ENCODE measurements at places on chromosomes 13 and 19.

DNA sequence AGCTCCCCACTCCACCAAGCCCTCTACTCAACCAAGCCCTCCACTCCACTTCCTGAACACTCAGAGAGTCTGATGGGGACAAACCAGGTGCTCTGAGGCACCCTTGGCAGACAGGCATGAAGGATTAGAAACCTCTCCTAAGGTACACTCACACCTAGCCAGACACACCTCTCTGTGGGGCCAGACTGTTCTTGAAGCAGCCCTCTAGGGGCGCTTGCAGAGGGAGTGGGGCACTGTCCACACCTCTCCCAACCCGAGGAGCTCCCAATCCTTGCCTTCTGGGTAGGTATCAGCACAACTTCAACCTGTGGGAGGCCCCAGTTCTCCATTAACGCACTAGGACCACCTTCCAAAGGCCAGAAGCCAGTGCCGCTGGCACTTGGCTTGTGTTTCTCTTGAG is 108.7 kb upstream of the VSTM2B start:
- no peak for DNase-seq

- no peak for DNase-seq
Measured at GRCh38 chr13:28392428-28392827, 102.5 kb downstream of the FLT1 start.

DNA sequence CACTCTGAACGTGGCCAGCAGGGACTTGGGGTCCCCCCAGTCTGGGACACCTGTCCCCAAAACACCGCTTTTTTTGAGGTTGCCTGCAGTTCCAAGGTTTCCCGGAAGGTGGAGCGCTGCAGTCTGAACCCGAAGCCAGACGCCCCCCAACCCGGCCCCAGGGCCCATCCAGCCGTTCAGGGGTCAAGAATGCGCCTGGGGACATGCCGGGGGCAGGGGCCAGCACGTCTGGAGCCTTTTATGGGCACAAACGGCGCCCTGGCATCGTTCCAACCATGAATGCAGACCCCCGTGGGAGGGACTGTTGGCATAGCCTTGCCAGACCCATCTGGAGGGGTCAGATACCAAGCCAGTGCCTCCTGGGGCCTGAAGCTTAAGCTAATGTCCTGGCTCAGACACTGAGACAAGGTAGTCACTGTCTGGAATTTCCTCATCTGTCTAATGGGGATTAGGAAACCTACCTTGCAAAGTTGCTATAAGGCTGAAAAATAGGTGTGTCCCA is 6.9 kb downstream of the S1PR5 start:
- DNase-seq = no peak

DNA sequence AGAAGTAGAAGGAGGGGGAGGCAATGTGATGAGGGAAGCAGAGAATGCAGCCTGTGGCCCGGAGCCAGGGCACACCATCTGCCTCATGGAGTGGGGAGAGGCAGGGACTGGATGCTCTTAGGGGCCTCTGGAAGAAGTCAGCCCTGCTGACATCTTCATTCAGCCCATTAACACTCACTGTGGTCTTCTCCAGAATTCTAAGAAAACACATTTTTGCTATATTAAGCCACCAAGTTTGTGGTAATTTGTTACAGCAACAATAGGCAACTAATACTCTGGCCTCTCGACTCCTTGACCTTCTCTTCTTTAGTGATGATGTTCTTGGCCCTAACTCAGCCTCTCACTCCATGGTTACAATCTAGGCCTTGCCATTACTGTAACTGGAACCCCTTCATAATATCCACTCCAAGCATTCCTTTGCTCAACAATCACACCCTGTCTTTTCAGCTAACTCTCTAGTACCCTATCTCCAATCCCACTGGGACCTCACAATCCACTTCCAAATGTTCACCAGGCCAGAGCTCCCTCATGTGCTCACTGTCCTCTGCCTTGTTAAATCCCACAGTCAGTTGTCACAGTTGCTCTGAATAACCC is 98.5 kb downstream of the MIPEP start:
- DNase-seq = no peak

- no peak for DNase-seq
Measured at GRCh38 chr13:86098511-86098910, 299.3 kb upstream of the SLITRK6 start.

DNA sequence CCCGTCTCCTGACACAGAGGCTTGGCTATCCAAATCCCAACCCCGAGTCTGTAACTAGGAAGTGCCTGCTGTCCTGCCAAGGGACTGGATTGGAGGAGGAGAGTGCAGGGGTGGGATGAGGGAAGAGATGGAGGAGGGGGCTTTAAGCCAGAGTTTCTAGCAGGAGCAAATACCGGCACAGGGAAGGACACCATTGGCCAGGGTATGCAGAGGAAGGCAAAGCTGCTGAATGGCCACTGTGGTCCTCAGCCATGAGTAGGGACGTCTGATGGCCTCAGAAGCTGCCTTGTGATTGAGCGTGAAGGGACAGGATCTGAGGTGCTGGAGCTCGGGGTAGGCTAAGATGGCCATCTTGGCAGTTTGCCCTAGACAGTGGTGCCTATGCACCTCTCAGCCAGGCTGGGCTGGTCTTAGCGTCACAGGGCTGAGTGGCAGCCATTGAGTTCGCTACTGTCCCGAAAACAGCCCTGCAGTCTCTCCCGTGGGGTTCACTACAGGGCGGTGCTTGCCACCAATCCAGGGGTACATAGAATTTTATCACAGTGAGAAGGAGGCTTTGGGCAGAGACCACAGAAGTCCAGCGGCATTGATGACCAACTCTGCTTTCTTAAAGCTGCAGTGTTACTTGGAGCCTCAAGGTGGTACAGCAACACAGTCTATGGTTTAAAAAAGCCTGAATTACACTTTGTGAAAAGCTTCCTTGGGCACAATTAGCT is 61.8 kb downstream of the AKAP11 start:
- DNase-seq = no peak

DNA sequence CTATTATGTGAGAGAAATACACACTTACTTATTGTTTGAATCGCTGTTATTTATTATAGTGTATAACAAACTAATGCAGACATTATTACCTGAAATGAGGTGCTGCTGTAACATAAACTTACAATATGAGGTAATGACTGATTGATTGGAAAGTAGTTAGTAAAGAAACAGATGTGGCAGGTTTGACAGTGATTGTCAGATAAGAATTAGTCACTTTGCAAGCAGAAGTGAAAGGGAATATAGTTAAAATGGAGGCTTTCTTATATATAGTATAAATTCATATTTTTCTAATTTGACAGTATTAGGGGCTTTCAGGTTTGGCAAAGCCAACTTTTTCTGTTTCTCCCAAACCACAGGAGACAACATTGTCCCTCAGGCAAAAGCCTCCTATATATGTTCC is 20.6 kb downstream of the MIR17HG start:
- no peak for DNase-seq

GRCh38 chr19:53982611-53983010 is 8.8 kb upstream of the CACNG6 start:
- DNase-seq = no peak

GRCh38 chr19:51490676-51491075 is 10.9 kb downstream of the SIGLEC12 start:
- DNase-seq = no peak

DNA sequence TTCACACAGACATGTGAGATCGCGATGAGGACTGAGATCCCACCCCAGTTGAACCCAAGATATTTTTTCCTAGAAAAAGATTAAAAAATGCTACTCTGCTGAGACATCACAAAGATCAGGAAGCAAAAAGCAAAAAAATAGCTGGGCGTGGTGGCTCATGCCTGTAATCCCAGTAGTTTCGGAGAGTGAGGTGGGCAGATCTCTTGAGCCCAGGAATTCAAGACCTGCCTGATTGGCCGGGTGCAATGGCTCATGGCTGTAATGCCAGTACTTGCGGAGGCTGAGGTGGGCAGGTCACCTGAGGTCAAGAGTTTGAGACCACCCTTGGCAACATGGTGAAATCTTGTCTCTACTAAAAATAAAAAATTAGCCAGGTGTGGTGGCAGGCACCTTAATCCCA is 1.1 kb downstream of the FUT3 start:
- no peak for DNase-seq

DNA sequence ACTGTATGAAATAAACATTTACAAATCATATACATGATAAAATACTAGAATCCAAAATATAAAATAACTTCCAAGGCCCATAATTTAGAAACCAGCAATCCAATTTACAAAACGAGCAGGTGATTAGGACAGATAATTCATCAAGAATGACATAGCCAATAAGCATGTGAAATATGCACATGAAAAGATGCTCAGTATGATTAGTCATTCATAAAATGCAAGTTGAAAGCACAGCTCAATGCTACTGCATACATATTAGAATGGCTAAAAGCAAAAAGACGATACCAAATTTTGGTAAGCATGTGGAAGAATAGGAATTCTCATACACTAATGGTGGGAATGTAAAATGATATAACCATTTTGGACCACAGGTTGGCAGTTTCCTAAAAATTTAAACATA is 837.2 kb upstream of the MIR17HG start:
- no peak for DNase-seq

- DNase-seq = no peak
Measured at GRCh38 chr19:55354698-55355212, at the start of gene COX6B2. COX6B2 (minus strand) TSS chr19:55354719; CDS start chr19:55354521, 198 bp downstream.

GRCh38 chr19:9641810-9642209 is 20.8 kb upstream of the ZNF561 start:
- no peak for DNase-seq
